ENCODE measurements at places on chromosomes 11 and 22. TPM values are rescaled to one million over a fixed set of nuclear protein-coding genes. Genes with fewer than 3 reads are reported as not detected.

DNA sequence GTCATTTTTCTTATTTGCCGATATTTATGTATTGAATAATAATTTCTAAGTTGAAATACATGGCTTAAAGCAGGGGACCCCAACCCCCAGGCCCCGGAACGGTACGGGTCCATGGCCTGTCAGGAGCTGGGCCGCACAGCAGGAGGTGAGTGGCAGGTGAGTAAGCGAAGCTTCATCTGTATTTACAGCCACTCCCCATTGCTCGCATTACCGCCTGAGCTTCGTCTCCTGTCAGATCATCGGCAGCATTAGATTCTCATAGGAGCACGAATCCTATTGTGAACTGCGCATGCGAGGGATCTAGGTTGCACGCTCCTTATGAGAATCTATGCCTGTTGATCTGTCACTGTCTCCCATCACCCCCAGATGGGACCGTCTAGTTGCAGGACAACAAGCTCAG, 4.5 kb downstream of the ZMAT5 start:
- no peak for DNase-seq

GRCh38 chr11:61666684-61667297, 13.4 kb upstream of the DAGLA start:
- no peak for DNase-seq

- DNase-seq: no peak
Observed at GRCh38 chr11:74345420-74345819, 34.0 kb upstream of the P4HA3 start.

GRCh38 chr22:32142600-32142999, 16.5 kb downstream of the C22orf42 start:
- no peak for DNase-seq

DNA sequence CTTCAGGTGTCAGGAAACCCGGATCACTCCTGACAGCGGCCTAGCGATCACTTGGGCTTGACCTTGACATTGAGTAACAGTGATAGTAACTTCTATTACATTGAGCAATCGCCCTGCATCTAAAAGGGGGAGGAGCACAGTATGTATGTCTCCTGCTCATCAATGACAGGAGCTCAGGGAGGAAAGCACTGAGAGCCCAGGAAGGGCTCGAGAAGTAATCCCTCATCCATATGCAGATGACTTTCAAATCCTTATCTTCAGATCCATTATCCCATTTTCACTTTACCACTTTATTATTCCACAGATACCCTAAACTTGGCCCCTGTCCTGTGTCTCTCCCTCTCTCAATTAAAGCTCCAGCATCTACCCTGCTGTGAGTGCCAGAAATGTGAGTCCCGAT, 47.8 kb downstream of the ABTB2 start:
- DNase-seq: no peak

- no peak for DNase-seq
Observed at GRCh38 chr11:134233729-134234179, 9.3 kb downstream of the VPS26B start.

DNA sequence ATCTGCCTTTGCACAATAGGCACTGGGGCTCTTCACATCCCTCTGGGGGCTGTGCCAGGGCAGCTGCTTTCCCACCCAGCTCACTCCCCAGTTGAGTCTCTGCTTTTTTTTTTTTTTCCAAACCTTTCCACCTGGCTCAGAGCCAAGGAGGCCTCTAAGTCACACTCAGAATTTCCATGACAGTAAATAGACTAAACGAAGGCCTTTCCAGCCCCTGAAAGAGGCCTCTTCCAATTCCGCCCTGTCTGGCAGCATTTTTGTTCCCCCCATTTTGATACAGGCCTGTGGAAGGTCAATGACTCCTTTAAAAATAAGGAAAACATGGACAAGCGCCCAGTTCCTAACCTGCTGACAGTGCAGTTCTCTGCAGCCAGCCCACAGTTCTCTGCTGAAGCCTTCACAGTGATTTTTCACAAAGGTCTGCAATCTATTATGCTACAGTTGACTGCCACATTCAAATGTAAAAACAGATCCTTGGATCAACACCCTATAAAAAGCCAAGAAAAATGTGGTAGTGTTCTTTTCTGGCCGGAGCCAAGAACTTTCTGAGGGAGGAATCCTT, 107.5 kb upstream of the SESN3 start:
- DNase-seq: peak; percentile 98

DNA sequence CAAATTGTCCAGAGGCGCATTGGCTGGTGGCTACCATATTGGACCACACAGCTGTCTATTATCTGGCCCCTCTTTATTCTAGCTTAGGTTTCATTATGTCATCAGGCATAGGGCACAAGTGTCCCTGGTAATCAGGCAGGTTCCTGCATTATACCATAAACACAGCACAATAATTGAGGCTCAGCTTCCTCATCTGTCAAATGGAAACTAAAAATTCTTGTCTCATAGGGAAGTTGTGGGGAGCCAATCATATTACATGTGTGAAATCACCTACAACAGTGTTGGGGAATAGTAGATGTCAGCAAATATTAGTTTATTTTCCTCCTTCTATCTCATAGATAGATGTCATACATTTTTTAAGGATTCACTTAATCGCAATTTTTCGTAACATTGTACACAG, 231.0 kb upstream of the SORL1-AS1 start:
- DNase-seq: no peak

- no peak for DNase-seq
Observed at GRCh38 chr11:32713496-32713895, 81.0 kb downstream of the CCDC73 start.

DNA sequence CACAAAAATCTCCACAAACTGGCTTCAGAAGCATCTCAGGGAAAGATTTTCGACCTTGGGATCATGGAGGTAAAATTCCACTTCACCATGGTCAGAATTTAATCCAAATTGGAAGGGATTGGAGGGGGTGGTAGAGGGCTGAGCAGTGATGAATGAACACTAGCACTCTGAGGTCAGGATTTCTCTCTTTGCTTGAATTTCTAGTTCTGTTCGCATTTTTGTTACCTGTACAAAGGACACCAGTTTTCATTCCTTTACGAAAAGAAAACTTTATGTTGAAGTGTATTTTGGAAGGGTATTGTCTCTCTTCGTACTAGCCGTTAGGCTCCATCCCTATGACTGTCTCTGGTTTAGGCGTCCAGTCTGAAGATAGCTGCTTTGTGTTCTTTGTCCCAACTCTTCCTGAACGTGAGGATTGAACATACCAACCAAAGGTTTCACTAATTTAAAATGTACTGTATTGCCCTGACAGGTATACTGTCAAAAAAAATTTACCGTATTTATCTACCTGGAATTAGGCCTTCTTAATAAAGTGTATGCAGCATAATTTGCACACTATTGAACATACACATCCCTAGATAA, 772 bp downstream of the GRAP2 start:
- no peak for DNase-seq

Gene ABCC8
- 2.2 TPM for polyA plus RNA-seq

Gene TBRG1
- polyA plus RNA-seq: 31.8 TPM

Gene CRYBA4
- polyA plus RNA-seq: not detected

Gene C11orf16
- not detected for polyA plus RNA-seq

Gene GAL3ST3
- polyA plus RNA-seq: 0.75 TPM

Gene RFPL3
- not detected for polyA plus RNA-seq

Gene DEFB131B
- polyA plus RNA-seq: not detected

Gene BDNF
- not detected for polyA plus RNA-seq

Gene PRR33
- polyA plus RNA-seq: 2.1 TPM

Gene MAPK1
- polyA plus RNA-seq: 145 TPM

All from muscle of arm (tissue), 14 donors.